ENCODE measurements at places on chromosomes 2 and 18.

DNA sequence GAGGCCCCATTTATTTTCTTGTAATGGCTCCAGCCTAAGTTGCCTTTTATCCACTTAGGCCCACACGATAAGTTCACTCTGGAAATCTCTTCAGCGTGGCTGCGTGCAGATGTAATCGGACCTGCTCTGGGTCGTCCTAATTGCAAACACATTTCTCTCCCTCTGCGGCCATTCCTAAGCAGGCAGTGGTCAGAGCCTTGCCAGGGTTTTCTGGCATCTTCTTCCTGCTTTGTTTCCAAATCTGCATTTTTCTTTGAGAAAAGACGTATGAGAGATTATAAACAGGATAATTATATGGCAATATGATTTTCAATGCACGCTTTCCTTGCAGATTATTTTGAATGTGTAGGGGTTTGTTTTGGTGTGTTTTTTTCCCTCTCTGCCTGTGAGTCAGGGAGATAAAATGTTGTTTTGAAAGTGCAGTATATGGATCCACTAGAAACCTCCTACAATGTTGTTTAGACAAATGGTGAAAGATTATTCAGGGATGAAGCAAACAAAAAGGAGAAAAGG is 239.4 kb upstream of the TANK start:
- DNase-seq = peak; percentile 90

GRCh38 chr2:105515581-105516415 is 116.9 kb upstream of the FHL2 start:
- no peak for DNase-seq

DNA sequence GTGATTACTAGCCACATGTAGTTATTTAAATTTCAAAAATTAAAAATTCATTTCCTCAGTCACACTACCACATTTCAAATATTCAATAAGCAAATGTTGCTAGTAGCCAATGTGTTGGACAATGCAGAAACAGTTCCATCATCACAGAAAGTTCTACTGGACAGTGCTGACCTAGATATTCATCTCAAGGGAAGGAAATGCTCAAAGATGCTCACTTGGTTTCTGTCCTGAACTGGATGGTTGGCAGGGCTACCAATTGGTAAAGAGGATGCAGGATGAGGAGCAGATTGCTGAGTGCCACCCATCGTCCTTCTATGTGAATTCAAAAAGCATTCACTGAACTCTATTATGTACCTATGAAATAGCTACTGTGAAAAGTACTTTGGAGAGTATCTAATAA is 6.0 kb upstream of the UBXN2A start:
- no peak for DNase-seq

- DNase-seq = no peak
Observed at GRCh38 chr18:79684283-79684631, 4.7 kb downstream of the CTDP1 start.
